Hindlimb muscle (tissue), 1 donor: ENCODE measurements at places on chromosomes 11 and 22.

GRCh38 chr11:1573077-1573902, 1.2 kb upstream of the DUSP8 start:
- no peak for DNase-seq

GRCh38 chr11:69089258-69089657, 40.5 kb downstream of the TPCN2 start:
- no peak for DNase-seq

DNA sequence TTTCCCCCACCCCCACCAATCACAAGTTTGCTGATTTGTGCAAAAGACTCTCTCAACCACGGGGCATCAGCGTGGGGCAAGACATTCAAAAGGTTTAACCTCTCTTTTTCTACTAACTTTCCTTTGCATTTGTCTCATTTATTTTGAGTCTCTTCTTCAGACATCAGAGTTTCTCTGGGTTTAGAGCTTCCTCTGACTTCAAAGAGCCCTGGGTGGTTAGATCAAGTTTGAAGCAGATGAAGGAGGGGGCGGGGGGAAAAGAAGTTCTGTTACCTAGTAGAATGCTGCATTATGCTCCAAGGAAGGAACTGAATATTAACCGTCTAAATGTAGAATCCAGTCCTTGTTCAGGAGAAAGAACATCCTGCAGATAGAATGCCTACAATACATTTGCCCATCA, 24.5 kb downstream of the GAS2 start:
- no peak for DNase-seq

DNA sequence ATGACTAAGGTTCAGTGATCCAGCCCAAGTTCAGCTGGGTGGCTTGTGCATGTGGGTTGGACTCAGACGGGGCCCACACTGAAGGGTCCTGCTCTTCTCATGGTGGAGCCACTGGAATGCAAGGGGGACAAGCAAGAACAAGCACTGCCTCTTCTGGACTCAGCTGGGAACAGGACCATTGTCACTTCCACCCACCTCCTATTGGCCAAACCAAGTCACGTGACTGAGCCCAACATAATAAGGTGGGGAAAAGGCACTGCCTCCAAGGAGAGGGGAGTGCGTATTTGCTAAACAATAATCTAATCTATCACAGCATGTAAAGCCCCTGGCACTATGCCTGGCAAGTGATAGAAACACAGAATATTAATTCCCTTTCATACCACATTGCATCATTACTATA, 87.1 kb downstream of the CHST1 start:
- no peak for DNase-seq

DNA sequence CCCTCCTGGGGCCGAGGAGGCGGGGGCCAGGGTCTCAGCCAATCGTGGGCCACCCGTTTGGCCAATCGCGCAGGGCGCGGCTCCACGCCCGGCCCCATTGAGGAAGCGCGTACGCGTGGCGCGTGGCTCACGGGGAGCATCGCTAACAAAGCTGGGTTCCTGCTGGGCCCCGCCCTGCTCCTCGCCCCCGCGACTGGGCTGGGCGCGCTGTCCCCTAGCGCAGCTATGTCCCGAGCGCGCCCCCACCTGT, 614 bp upstream of the ASCL2 start:
- DNase-seq: peak; percentile 12
